ENCODE measurements at places on chromosomes 16 and 17.
A peak's percentile ranks its signal among the peaks of the same experiment; 100 is the strongest.

- no peak for DNase-seq
Measured at GRCh38 chr17:5794881-5795506, 210.7 kb upstream of the NLRP1 start.

- DNase-seq = peak; percentile 63
Measured at GRCh38 chr16:85275533-85276249, 163.4 kb upstream of the CIBAR2 start.

GRCh38 chr17:55580596-55581133, 69.4 kb upstream of the SMIM36 start:
- no peak for DNase-seq

DNA sequence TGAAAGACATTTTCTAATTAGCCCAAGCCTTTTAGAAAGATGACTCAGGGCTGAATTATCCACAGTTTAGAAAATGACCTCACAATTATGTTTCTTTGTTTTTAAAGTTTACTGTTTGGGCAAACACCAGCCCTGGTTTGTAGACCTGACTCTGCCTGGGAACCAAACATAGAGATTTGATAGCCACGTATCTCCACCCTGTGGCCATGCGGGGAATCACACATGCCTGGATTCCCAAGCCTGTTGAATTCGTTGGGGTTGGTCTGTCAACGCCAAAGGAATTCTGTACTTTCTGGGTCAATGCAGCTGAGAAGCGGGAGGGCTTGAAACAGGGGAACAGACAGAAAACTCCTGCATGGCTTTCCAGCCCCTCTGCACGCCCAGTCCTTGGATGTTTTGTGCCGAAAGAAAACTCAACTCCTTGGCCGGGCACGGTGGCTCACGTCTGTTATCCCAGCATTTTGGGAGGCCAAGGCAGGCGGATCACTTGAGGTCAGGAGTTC, 26.9 kb downstream of the CD300A start:
- DNase-seq = peak; percentile 35

DNA sequence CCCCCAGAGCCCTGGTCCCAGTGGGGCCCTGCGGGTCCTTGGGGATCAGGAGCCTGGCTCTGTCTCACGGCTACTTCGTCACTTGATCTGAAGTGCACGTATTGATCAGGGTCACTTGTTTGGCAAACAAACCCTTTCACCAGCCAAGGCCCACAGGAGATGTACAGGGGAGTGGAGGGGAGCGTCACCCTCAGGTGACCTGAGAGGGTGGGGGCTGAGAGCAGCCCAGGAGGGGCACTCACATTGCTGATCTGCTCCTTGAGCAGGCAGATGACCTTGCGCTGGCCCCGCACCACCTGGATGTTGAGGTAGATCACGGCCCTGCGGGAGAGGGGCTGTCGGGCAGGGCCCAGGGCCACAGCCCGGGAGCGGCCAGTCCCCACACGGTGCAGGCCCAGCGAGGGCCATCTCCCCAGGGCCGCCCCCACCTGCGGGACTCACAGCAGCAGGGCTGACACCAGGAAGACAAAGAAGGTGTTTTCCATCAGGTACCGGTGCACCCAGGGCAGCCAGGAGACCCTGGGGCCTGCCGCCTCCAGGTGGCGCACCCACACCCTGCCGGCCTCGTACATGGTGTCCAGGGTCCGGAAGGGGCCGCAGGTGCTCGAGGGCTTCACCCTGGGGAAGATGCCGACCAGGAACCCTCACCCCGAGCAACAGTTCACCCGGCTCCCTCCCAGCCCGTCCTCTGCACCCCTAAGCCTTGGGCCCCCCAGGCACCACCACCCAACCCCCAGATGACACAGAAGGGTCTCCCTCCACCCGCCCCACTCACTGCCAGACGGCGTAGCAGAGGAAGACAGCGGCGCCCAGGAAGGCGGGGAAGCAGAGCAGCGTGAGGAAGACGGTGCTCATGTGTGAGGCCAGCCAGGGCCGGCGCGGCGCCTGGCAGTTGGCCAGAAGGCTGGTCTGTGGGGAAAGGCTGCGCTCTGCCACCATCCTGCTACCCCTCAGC, 11.3 kb downstream of the TMC6 start:
- no peak for DNase-seq

DNA sequence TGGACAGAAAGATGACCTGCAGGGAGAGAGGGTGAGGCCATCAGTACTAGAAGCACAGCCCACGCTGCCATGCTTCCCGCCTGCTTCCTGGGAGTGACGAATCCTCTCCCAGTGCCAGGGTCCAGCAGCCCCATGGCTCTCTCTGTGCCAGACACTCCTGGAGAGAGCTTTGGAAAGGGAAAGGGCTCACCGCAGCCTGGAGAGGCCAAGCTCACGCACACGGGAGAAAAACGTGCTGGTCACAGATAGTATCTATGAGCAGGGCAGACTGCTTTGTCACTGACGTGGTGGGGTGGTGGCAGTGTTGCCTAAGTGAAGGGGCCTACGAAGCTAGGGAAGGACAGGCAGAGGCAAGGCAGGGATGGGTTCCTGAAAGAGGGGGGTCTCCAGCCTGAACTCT, 5.4 kb downstream of the WBP2 start:
- no peak for DNase-seq

GRCh38 chr17:59490216-59490615, 75.2 kb upstream of the DHX40 start:
- no peak for DNase-seq

- DNase-seq = no peak
Measured at GRCh38 chr17:43998552-43998951, 5.9 kb upstream of the NAGS start.

GRCh38 chr16:57773655-57774295, 28.5 kb downstream of the KIFC3 start:
- DNase-seq = no peak

DNA sequence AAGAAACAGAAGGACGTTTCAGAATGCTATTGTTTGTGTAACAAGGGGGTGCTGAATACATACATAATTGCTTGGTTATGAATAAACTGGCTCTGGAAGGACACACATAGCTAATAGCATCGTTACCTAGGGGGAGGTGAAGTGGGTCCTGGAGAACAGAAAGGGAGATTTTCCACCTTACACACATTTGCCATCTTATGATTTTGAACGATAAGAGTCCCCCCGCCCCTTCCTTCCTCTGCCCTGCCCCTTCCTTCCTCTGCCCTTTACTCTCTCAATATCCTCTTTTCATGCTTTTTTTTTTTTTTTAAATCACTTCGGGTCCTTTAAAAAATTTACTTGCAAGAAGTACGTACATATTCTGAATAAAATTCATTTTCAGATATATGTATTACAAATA, 902 bp upstream of the DHRS7B start:
- DNase-seq = no peak

DNA sequence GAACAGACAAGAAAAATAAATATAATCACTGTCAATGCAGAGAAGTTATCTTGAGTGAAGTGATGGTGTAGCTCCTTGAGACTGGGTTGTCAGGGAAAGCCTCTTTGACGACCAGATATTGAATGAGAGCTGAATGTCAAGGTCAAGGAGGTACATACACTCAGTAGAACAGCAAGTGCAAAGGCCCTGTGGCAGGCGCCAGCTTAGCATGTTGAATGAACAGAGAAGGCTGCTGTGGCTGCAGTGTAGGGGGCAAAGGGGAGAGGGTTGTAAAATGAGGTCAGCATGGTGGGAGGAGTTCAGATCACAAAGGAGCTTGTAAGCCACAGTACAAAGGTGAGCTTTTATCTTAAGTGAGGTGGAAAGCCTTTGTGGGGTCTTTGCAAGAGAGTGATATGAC, 111.5 kb downstream of the ZFHX3 start:
- DNase-seq = no peak

- DNase-seq = peak; percentile 66
Measured at GRCh38 chr17:43720311-43721060, 38.1 kb downstream of the SOST start.

DNA sequence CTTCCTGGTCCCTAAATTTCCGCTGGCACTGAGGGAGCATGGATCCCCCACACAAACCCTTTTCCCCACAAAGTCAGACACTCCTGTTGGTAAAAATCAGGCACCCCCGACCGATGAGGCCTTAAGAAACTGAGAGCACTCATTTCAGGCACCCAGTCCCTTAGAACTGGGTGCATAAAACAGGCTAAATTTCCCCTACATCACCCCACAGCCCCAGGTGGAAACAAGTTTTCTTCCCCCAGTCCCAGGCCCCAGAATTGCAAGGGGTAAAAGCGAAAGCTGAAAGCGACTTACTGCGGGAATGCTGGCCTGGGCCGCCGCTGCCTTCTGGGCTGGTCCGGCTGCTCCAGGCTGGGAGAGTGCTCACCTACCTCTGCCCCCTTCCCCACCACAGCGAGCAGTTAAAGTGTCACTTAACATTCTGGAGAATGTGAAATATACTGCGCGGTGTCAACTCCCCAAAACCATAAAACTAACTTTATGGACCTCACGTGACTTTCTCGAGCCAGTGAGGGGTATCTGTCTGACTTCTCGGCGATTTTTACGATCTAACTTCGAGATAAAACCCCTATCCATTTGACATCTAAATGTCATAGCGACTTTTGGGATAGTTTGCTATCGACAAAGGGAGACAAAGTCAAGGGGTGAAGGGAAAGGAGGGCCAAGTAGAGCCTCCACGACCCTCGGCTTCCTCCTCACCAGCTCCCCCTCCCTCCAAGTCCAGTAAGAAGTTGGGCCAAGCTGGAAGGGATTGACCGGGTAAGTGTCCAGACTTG, at the start of gene HOXB3:
Gene HOXB3 (minus strand): TSS at position 411 of the 776 bp plus-strand sequence. CDS start 37,767 bp downstream, outside the sequence.
- no peak for DNase-seq

GRCh38 chr17:78441271-78441971, 63.0 kb downstream of the PGS1 start:
- no peak for DNase-seq

DNA sequence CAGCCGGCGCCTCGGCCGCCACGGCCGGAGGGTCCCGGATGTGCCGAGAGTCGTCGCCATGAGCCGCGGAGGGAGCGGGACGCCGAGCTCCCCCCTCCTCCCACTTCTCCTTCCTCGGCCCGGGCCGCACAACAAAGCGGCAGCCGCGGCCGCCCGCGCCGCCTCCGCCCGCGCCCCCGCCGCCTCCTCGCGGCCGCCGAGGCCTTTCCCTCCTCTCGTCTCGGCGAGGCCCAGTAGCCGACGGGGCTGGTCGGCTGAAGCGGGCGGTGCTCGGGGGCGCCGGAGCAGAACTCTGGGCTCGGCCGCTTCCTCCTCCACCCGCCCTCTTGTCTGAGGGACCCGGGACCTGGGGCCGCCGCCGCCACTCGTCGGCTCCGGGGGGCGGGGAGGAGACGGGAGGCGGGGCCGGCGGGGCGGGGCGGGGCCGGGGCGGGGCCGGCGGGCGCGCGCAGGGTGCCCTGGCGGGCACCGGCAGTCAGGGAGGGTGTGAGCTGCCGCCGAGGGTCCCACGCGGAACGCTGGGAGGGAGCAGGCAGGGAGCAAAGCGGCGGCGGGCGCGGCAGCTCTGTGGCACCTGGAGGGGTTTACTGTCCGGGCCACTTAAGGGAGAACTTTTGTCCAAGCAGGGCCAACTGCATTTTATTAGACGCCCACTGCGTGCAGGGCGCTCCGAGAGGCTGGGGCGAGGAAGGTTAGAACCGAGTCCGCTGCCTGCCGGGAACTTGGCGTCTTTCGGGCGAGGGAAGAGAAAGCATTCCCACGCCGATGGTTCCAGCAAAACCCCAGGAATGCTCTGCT, at the start of gene SMURF2:
Gene SMURF2 (minus strand): TSS at position 332 of the 798 bp plus-strand sequence. CDS start 427 bp downstream, outside the sequence.
- peak; percentile 56 for DNase-seq

GRCh38 chr17:4796552-4796920, 572 bp downstream of the PSMB6 start:
- no peak for DNase-seq

DNA sequence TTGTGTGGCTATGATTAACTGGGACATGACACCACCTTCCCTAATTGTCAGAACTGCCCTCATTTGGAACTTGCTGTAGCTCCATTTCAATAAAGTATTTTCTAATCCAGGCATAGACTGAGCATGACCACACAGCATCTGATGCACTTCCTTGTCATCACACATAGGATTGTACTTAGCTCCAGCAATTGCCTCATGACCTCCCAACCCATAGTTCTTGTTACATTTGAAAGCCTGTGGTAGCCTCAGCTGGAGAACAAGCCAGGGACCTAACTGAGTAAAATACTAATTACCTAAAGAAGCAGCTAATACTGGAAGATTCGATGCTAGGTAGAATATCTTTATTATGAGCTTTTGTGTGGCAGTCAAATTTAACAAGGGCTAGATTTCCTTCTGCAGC, 187.3 kb upstream of the KIF2B start:
- DNase-seq = no peak

GRCh38 chr17:79066963-79067362, 7.7 kb upstream of the ENGASE start:
- DNase-seq = no peak

DNA sequence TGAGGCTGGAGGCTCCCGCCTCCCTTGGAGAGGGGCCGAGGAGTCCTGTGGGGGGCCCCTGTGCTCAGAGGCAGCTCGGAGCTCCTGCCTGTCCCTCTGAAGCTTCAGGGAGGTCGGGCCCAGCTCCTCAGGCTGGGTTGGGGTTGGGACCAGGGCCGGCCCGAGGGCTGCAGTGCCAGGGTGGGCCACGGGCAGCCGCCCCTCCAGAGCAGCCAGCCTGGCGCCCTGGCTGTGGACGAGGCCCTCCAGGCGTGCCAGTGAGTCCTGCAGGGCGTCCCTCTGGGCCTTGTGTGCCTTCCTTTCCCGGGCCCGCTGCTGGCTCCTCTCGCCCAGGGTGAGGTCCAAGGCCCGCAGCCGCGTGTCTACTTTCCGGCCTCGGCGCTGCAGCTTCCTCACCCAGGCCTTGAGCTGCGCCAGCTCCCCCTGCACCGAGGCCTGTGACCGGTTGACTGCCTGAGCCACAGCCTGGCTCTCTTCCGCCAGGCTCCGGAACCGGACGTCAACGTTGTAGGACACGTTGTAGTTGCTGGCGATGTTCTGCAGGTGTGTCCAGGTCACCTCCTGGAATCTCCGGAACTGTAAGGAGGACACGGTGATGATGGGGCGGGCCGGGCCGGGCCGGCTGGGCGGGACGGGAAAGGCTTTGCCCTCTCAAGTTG, 1.2 kb downstream of the PTX4 start:
- no peak for DNase-seq

Measured in stimulated activated CD4-positive, alpha-beta T cell treated with anti-CD3 and anti-CD28 coated beads, Interleukin-12 subunit alpha, Interleukin-12 subunit beta, amount 100 ng/mL, for 24 hours (primary cell).